ENCODE measurements at places on chromosomes 2 and 18.

- no peak for DNase-seq
Measured at GRCh38 chr2:5703166-5703565, 11.0 kb downstream of the SOX11 start.

DNA sequence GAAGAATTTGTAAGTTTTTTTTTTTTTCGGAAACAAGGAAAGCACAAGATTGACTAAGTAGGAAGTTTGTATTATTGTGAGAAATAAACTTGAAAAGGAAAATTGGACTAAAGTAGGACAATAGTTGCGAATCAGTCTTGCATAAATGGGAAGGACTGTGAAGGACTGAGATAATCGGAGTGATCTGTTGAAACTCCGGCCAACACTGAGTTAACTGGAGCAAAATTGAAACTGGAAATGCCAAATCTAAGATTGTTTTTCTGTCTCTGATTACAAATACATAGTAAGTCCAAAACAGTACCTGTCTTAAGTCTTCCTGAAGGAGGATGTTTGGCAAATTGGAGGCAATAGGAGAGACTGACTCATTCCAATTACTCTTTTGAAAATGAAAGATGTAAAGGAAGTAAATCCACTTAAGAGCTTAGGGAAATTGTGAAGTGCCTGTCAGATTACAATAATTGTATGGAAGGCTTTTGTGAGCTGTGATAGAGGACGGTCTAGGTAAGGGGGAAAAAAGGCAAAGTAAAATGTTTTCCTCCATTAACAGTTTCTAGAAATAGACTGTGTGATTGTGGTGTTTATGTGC, 204.9 kb upstream of the CYRIA start:
- DNase-seq, result no peak

GRCh38 chr2:12970861-12971260, 254.1 kb downstream of the TRIB2 start:
- DNase-seq, result no peak

DNA sequence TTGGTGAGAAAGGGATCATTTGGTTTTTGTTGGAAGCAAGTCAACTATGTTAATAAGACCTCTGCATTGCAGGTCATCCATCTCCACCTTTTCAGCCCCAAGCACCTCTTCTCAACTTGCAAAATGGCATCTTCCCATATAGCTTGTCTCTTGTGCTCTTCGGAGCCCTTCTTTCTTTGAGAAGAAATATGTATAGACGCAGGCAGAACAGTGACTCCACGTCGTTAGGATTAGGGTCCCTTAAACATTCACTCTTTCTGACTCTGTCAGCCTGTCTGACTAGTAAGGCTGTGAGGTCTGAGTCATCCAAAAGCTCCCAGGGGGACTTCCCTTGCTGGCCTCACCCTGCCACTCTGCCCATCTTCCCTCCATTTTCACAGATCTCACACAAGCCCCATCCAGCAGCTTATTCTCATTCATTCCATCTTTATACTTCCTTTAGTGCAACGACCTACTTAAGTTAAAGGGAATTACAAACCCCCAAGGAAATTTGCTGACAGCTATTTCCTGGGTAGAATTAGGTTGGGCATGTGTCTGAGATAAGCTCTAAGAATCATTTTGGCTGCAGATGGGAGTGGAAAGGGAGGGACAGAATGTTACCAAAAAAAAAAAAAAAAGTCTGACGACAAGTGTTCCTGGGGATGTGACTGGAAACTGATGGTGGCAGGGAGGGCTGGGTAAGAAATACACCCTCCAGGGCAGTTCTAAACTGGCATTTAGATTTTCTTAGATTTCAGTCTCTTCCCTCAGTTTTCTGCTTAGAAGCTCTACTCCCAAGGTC, 37.7 kb upstream of the MEX3C start:
- no peak for DNase-seq

DNA sequence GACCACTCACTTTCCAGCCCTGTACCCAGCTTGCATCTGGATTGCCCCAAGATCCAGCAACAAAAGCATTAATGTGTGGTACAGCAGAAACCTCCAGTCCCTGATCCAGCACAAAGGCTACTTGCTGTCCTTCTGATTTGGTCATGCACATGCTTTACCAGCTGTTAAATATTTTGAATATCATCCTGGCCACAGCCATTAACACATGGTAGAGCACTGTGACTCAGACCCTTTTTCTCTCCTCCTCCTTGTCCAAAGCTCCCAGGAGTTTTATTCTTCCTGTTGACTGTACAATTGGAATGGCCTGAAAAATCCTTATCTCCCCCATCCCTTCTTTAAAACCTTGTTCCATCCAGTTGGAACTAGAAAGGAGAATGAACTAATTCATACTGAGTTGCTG, 419.7 kb upstream of the TNP1 start:
- DNase-seq, result no peak

- DNase-seq, result no peak
Measured at GRCh38 chr2:225033440-225034318, 8.6 kb downstream of the DOCK10 start.

DNA sequence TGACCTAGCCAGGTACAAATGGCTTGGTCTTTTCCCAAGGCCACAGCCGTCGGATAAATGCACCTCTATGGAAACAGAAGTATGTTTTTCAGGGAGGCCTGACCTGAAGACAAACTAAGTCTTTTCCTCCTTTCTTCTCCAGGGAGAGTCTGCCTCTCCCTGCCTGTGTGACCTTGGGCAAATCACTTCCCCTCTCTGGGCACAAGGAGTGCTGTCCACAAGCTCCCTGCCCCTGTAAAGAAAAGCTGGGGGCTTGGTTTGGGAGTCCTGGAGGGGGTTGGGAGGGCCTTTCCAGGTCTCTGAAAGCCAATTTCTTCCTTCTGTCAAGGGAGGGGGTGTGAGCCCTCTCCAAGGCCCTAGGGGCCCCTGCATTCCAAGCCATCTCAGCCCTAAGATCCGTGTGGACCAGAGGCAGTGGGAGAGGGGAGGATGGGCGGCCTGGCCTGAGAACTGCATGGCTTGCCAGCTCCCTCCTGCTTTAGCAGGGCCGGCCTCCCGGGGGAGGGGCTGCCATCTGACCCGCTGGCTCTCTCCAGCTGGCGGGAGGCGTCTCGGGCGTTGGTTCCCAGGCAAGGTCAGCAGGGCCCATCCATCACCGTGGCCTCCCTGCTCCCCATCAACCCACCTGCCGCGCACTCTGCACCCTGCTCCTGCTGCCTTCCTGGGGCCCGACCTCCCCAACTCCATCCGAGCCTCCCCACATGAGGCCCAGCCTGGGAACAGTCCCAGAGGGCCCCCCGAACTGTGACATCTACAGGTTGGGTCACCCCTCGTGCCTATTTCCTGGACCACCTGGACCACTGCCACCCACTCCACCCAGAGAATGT, 61.4 kb downstream of the SMAD7 start:
- DNase-seq, result no peak

DNA sequence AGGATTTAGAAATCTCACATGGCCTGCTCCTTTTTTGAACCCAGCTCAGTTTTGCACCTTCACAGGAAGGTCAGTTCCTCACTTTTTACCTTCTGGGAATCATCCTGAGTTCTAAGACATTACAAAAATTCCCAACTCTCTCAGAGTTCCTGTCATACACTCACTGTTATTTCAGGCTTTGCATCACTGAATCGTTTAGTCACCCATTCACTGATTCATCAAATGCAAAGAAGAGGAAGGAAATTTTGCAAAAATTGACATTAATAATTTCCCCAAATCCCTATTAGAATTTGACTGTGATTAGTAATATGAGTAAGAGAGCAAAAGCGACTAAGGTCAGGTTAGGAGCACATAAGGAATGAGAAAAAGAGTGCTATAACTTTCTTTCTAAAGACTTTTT, 197.5 kb downstream of the PDE1A start:
- no peak for DNase-seq

DNA sequence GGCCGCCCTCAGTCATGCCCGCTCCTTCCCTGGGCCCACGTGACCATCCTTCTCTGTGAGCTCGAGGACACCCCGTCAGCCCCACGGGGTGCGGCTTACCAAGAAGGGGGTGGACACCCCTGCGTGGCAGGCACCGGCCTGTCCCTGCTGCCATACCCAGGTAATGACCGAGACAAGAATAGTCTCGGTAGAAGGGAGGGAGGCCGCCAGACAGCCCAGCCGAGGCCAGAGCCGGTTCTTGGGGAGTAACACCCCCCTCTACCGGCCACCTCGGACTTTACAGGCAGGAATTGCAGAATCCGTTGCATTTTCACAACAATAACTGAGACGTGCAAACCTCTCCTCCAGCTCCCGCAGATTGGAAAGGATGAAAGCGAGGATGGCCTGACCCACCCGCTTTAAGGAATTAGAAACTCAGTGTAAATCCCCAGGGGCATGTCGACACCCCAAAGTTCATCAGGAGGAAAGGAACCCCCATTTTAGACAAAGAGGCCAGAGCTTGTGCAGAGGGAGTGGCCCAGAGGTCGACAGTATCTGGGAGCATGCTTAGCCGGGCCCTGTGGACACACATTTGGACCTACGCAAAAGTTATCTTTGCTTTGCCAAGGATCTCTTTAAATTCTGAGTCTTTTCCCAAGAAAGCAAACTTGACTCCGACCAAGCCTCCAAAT, 60.1 kb upstream of the GLI2 start:
- peak; percentile 70 for DNase-seq

DNA sequence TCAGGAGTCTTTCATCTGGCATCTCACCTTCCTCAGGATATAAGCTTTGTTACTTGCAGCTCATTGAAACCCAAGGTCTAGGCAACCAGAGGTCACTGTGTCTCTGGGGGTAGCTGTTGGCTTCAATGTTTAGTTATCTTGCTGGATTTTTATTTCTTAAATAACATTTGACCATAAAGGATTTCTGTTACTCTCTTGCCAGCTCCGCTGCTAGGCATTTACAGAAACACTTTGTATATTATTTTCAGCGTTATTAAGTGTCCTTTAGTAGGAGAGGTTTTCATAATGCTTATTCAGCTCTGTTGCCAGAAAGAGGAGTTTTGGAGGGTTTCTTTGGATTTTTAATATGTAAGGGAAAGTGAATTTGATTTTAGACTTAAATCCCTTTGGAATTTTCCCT, 61.4 kb downstream of the QPCT start:
- no peak for DNase-seq

- DNase-seq, result no peak
Measured at GRCh38 chr2:133608291-133608690, 40.0 kb upstream of the NCKAP5 start.

GRCh38 chr2:234031207-234031606, 19.3 kb upstream of the SPP2 start:
- DNase-seq, result no peak

DNA sequence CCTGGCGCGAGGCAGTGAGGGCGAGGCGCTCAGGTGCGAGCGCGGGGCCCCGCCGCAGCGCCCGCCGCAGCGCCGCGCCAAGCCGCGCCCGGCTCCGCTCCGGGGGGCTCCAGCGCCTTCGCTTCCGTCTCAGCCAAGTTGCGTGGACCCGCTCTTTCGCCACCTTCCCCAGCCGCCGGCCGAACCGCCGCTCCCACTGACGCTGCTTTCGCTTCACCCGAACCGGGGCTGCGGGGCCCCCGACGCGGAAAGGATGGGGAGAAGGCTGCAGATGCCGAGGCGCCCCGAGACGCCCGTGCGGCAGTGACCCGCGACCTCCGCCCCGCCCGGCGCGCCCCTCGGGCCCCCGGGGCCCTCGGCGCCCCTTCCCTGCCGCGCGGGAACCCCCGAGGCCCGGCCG, 328 bp upstream of the INHBB start:
- DNase-seq, result no peak

- no peak for DNase-seq
Measured at GRCh38 chr2:19893520-19894133, 8.2 kb downstream of the TTC32 start.

DNA sequence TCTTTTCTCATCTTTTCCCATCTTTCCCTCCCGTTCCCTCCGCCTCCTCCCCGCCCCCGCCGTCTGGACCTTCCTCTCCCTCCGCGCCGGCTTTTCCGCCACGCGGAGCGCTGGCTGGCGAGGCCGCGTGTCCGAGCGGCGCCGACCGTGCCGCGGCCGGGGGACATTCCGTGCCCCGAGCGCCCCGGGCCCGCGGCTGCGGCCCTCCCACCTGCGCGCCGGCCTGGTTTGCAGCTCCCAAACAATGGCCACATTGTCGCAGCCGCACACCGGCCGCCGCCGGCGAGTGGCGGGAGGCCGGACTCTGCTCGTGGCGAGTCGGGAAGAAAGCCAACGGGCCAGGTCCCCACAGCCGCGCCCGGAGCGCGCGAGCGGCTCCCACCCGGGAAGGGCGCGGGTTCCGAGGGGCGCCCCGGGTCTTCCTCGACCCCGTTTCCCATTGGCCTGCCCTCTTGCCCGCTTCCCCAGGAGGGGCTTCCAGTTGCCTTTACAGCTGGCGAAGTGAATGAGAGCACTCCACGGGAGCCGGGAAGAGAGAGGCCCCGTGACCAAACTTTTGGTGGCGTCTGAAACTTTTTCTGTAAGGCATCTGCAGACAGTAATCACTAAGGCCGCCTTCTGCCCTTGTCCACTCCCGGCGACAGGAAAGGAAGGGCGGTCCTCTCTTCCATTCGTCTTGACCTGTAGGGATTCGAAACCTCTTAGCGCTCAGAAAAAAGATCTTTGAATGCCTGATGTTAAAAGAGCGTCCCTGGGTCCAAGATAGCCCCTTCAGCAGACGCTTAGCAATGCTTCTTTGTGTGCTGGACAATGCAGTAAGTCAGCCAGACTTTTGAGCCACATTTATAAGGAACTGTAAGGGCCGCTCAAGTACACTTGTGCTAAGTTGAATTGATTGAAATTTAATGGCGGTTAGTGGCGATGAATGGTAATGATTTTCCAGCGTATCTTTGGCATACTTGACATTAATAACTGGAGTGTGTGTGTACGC, 6.2 kb downstream of the GLI2 start:
- DNase-seq, result no peak

GRCh38 chr2:46827274-46828134, 88.1 kb downstream of the MCFD2 start:
- DNase-seq, result no peak

DNA sequence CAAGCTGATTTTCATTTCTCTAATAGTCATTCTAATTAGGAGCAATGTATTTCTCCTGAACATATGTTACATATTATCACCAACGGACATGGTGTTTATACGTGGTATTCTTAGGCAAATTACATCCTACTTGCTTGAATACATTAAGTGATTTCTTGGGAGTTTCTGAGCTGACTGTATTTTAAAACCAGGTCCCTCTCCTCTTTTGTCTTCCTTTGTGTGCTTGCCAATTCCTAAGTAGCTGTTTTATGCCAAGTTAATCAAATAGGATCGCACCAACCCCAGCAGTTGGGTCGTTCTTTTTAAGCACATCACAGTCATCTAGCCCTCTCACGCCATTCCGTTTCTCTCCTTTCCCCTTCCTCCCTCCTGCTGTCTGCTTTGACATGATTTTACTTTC, 75.4 kb upstream of the MAP2 start:
- DNase-seq, result no peak

Measured in NCI-H1694 treated with DMSO at 0.1 percent for 48 hours (cell line).